ENCODE measurements at places on chromosomes 6 and 20.

DNA sequence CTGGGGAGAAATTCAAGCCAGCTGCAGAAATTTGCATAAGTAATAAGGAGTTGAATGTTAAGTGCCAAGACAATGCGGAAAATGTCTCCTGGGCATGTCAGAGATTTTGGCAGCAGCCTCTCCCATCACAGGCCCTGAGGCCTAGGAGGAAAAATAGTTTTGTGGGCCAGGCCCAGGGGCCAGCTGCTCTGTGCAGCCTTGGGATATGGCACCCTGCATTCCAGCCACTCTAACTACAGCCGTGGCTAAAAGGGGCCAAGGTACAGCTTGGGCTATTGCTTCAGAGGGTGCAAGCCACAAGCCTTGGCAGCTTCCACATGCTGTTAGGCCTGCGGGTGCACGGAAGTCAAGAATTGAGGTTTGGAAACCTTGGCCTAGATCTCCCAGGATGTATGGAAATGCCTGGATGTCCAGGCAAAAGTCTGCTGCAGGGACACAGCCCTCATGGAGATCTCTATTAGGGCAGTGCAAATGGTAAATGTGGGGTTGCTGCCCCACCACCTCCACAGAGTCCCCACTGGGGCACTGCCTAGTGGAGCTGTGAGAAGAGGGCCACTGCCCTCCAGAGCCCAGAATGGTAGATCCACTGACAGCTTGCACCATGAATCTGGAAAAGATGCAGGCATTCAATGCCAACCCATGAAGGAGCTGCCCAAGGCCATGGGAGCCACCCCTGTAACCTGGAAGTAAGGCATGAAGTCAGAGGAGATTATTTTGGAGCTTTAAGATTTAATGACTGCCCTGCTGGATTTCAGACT is 126.5 kb downstream of the DTNBP1 start:
- DNase-seq, result no peak

DNA sequence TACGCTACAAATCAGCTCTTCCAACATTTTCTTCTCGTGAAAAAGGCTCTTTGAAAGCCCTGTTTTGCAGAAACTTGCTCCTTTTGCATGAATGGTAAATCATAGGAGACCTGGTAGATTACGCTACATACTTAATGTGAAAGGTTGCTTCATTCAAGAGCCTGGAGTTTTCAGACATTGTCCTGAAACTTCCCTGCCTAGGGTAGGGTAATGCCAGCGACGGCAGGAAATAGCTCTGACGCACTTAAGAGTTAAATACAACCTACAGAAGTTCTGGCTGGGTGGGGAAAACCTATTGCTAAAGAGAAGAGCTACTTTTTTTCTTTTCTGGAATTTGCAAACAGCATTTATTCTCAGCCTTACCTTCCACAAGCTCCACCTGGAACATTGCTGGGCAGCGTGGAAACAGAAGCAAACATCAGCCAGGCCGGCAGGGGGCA is 144.5 kb downstream of the LPA start:
- DNase-seq, result no peak

DNA sequence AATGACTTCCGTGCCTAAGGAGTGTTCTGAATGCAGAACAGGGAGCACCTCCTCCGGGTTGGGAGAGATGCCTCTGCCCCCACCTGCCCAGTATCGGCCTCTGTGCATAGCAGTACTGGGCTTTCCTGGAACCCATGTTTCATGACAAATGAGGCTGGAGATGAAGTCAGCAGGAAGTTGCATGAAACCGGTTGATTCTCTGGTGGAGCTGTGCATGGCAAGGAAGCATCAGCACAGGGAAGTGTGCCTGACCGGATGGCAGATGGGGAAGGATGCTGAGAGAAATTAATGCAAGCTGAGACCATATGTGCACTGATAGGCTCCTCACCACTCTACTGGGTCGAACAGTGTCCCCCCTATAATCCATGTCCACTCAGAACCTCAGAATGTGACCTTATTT is 155.5 kb downstream of the CDH26 start:
- DNase-seq, result no peak

GRCh38 chr6:149169761-149170511 is 147.6 kb upstream of the TAB2 start:
- DNase-seq, result no peak

DNA sequence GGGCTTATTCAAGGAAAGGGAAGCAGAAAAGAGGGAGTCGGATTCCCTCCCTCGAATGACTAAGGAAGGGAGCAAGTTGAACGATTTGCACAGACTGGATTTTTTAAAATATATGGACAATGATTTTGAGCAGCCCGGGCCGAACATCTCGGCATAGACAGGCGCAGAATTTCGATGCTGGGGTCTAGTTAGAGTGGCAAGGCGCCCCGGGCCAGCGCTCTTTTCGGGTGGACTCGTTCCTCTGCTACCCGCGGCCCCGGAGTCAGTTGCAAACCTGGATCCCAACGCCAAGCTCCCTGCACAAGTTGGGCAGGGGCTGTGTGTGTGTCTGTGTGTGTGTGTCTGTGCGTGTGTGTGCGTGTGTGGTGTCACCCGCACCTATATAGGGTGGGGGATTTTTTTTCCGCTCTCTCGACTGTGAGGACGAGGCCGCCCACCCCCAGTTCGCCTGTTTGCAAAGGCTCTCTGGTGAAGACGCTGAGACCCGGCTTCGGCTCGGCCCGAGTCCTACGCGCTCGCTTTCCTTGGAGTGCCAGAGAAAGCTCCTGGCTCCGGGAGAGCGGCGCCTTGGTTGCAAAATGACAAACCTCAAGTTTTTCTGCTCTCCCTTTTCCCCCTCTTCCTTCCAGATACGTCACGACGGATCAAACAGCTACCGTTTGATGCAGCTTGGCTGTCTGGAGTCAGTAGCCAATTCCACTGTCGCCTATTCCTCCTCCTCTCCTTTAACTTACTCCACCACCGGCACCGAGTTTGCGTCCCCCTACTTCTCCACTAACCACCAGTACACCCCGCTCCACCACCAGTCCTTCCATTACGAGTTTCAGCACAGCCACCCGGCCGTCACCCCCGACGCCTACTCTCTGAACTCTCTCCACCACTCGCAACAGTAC is 1.4 kb downstream of the TFAP2D start:
- no peak for DNase-seq
